ENCODE measurements at places on chromosomes 12 and 14.

GRCh38 chr12:123139926-123140675 lies 10.8 kb downstream of the PITPNM2 start:
- peak; percentile 72 for DNase-seq

DNA sequence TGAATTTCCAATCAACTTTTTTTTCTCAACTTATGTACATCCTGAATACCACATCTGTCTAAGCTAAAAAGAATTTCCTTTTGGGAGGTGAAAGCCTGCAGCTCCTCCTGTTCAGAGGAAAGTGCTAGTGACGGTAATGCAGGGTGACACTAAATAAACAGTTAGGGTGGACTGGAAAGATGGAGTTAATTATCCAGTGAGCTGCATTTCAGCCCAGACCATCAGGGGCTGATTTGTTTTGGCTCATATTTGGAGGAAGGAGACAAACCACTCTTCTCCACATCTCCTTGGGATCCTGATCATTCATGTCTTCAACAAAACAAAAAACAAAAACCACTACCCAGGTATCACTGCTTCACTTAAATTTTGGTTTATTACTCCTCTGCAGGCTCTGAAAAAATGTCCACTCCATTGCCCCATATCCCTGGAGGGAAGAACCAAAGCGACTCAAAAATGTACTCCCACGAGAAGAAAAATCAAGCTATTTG lies 5.1 kb upstream of the SIX1 start:
- no peak for DNase-seq

DNA sequence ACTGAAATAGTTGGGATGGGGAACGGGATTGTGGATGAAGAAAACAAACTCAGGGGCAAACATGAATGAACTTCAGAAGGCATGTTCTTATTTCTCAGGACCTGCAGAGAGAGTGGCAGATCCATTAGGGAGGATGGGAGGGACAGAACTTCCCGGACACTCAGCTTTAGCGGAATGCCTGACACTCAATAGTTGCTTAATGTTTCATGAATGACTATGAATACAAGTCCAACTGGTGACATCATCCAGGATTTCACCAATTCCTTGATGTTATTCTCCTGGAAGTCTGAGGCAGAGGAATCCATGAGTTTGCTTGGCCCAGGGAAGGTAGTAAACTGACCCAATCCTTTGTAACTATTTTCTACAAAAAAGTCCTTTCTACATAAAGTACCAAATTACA lies 37.8 kb upstream of the LRRC10 start:
- DNase-seq, result peak; percentile 71

DNA sequence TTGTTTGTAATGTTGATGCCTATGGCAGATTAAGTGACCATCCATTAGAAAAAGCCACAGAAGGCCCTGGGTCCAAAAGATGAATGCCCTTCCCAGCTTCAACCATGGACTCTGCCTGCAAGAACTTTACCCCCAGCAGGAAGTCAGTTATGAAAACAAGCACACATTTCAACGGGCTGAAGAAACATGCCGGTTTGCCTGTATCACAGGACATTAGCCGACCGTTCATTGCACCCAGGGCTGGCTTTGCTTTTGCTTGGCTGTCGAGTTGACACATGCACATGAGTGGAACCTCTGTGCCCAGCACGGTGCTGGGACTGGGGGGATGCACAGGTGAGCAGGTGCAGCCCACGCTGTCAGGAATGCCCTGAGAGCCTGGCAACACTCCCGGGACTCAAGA lies 1087.0 kb downstream of the BCL11B start:
- no peak for DNase-seq

- no peak for DNase-seq
Observed at GRCh38 chr12:49875115-49875720, 28.5 kb downstream of the FAIM2 start.

DNA sequence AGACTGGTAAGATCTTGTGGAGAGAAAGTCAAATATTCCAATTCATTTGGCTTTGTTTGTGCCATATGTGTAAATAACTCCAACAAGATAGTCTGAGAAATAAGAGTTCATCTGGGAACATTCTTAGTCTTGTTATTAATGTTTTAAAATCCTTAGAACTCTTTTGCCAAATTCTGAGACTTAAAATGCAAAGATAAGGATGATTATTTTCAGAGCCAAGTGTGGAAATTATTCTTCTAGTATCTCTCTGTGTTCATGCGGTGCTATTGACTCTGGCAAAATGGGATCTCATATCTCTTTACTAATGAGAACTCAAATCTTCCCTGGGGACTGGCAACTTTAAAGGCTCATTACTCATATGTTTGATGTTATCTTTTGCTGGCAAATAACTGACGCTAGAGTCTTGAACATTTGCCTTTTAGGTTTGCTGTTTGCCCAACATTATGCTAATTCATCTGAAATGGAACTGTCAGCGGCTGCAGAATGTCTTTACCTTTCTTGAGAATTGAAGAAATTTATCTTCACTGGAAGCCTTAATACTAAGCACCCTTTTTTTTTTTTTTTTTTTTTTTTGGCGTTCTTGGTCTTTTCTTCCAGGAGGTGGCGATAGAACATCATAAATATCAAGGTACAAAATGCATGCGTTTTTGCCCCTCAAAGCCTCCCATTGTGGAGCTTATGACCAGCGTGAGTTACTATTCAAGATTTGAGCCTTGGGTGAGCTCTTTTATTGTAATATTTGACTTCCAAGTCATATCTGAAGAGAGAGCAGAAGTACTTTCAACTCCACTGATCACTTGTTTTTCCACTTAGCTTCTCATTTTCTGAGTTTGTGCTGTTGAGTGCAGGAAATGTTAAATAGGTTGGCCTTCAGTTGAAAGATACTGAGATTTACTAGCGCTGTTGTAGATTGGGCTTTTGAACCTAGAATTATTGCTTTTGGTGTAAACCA lies 86.5 kb downstream of the CAND1 start:
- peak; percentile 65 for DNase-seq

- DNase-seq, result no peak
Observed at GRCh38 chr12:49345825-49346658, 646 bp upstream of the DNAJC22 start.

DNA sequence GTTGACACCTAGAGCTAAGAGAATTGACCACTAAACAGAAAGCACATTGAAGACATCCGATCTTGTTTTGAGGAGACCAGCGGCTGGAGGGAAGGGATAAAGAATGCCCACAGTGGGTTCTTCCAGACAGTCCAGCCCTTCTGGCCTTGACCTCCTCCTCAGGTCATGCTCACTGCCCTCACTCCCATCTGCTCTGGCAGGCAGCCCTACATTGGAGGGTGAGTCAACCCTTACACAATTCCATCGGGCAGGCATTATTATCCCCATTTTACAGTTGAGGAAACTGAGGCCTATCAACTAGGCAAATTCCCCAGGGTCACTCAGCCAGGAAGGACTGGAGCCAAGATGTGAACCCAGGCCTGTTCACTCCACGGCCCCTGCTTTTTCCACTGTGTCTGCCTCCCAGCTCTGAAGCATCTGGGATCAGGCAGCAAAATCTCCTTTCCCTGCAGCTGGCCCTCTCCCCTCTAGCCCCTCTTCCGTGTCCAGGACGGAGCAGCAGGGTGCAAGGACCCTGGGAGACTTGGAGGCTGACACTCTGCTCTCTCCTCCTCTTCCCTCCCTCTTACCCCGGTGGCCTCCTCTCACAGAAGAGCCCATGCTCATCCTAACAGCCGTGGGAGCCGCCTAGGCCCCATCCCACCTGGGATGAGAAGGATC lies 5.3 kb downstream of the SCNN1A start:
- no peak for DNase-seq

- no peak for DNase-seq
Observed at GRCh38 chr14:22998329-22999012, 11.5 kb downstream of the C14orf93 start.
